ENCODE measurements at places on chromosomes 12 and 14.

GRCh38 chr14:23436327-23437132 lies 1.1 kb upstream of the MYH7 start:
- DNase-seq = no peak

DNA sequence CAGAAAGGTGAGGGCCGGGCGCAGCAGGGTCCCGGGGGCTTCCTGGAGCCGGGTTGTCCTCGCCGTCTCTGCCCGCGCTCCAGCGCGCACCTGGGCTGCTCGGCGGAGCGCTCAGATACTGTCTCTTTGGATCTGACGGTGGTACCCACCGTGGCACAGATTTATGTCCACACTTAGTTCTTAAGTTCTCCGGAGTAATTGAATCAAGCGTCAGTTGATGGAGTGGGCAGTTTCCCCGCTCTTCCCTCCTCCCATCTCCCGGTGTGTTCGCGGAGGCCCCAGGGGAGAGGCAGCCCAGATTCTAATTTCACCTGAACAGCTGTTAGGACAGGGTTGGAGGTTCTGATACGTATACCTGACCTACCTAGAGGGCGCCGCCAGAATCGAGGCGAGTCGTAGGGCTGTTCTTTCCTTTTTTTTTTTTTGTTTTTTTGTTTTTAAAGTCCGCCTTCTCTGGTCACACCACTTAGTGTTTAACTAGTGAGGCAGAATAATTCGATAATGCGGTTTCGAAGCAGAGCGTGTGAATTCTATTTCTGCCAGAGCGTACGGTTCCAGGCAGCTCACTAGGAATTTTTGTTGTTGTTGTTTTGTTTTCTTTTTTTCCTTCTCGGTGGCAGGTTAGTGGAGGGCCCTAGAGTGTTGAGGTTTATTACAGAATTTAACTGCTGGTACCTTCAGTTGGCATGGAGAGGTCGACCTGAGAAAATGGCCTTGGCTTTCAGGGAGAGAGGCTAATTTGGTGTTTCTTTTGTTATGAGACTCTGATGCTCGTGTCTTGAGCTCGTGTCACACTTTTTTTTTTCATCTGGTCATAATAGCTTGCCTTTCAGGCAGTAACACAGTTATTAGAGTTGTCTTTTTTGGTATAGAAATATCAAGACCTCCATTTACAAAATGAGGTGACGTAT lies 22.3 kb upstream of the GNS start:
- DNase-seq = no peak

DNA sequence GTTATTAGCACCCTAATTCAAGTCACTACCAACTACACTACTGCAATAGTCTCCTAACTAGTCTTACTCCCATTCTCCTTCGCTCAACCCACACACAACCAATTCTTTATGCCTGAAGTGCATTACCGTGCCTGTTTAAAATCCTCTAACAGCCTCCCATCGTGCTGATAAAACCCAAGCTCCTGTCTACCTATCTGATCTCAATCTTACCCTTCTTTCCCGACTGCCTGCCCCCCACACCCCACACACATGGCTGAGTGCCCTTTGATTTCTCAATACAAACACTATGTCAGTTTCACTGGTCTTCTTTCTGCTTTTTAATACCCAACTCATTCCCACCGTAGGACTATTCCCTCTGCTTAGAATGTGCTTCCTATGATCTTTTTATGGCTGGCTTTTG lies 59.9 kb downstream of the SPPL3 start:
- DNase-seq = no peak

GRCh38 chr12:63103494-63104131 lies 47.4 kb downstream of the AVPR1A start:
- no peak for DNase-seq

DNA sequence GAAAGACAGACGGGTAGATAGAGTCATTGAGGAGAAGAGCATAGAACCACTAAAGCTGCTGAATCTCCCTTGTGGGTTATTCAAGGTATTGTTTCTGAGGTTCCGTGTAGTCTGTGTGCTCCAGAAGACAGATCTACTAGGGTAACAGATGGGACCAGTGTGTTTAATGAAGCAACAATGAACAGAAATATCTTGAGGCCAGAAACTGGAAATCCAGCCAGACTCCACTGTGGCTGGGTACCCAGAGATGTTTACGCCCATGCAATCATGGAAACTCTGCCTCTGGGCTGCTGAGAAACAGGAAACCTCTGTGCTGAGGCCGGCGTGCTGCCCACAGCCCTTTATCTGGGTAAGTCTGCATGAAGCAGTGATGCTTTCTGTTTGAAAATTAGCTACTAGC lies 8.3 kb downstream of the PROX2 start:
- DNase-seq = no peak

Measured in right lobe of liver (tissue), 6 donors.